ENCODE measurements at places on chromosomes 1 and 21.

DNA sequence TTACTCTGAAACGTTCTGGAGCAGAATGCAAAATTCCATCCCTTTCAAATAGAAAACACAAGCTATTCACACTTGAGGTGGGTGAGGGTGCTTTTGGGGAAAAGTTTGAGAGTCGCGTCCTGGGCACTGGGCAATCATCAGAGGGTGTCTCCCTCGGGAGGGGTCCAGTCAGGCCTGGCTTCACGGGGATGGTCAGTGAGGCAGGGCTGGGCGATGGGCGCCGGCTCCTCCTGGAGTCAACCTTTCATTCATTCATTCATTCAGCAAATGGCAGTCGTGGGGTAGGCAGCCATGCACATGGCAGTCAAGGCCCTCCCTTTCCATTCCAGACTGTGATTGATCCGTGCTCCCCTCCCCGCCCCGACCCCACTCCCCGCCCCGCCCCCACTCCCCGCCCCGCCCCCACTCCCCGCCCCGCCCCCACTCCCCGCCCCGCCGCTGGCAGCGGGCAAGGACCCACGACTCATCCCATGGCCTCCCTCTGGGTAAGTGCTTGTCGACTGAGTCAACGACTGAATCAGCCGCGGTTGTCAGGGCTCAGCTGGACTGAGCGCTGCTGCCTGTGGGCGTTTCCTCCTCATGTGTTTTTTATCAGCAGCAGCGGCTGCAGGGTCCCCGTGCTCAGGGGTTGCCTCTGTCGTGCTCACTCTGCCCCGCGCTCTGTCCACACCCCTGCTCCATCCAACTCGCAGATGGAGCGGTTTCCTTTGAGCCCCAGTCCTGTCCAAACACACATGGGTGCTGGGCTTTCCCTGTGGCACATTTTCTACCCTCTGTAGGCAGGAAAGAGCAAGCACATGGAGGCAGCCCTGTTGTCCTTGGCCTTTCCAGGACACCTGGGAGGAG, 12.5 kb upstream of the SPSB1 start:
- DNase-seq, result peak; percentile 85

DNA sequence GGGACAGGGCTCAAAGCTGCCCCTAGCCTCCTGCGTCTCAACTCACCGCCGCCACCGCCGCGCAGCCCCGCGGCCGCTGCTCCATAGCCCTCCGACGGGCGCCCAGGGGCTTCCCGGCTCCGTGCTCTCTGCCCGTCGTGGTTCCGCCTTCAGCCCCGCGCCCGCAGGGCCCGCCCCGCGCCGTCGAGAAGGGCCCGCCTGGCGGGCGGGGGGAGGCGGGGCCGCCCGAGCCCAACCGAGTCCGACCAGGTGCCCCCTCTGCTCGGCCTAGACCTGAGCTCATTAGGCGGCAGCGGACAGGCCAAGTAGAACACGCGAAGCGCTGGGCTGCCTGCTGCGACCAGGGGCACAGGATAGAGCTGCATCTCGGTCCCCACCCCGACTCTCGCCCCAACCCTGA, at the start of gene TNFRSF25:
Gene TNFRSF25, minus strand, starts transcription at position 151 of the 400 bp plus-strand sequence. Its CDS starts 66 bp downstream, at position 85.
- DNase-seq, result no peak

- no peak for DNase-seq
Observed at GRCh38 chr1:11860587-11860986, 1.8 kb upstream of the NPPB start.

GRCh38 chr1:227356620-227357146, 38.4 kb upstream of the CDC42BPA start:
- DNase-seq, result no peak

DNA sequence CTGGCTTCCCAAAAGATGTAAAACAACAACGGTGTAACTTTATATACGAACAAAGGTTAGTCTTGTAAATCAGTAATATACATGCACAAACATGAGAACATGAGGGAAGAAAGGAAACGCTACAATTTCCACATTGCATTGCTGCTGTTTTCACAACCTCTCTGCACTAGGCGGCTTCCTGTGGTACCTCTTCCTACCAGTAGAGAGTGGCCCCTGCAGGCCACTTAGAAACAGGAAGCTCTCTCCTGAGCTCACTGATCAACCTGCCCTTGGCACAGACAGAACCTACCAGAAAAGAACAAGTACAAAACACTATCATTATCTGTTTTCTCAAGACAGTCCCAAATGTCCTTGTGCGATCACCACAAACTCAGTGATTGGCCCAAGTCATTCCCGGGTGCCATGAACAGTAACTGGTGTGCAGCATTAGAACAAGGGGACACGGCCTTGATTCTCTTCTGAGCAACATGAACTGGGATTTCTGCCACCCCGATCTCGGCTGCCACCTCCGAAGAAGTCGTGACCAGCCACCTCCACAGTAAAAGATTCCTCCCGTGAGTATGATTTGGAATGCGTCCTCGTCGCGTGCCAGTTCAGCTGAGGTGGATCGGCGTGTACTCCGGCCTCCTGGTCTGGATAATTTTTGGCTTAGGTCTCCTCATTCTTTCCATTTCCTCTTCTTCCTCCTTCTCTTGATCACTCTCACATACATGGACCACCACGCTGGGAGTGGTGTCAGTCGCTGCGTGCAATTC, 5.7 kb upstream of the KCNE1 start:
- peak; percentile 82 for DNase-seq

GRCh38 chr1:40636777-40637176, 28.7 kb downstream of the RIMS3 start:
- no peak for DNase-seq

DNA sequence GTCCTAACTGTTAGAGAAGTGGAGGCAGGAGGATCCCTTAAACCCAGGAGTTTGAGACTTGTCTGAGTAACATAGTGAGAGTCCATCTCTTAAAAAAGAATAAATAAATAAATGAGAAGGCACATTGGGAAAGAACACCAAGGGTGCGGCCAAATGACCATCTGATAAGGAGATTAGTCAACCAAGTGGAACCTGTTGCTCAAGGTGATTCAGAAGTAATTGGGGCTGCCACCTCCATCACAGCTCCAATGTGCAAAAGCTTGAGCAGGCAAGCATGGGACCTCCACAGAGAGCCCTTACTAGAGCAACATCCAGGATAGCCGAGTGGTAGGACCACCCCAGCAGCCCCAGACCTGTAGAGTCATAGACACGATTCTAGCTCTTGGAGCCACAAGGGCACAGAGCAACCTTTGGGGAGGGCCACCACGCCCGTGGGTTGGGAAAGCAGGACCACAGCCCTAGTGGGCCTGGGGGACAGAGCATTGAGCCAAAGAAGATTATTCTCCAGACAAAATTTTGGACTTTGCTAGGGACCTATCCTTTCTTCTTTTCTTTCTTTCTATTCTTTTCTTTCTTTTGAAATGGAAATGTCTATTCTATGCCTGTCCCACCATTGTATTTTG, 40.9 kb downstream of the KCNK1 start:
- no peak for DNase-seq

DNA sequence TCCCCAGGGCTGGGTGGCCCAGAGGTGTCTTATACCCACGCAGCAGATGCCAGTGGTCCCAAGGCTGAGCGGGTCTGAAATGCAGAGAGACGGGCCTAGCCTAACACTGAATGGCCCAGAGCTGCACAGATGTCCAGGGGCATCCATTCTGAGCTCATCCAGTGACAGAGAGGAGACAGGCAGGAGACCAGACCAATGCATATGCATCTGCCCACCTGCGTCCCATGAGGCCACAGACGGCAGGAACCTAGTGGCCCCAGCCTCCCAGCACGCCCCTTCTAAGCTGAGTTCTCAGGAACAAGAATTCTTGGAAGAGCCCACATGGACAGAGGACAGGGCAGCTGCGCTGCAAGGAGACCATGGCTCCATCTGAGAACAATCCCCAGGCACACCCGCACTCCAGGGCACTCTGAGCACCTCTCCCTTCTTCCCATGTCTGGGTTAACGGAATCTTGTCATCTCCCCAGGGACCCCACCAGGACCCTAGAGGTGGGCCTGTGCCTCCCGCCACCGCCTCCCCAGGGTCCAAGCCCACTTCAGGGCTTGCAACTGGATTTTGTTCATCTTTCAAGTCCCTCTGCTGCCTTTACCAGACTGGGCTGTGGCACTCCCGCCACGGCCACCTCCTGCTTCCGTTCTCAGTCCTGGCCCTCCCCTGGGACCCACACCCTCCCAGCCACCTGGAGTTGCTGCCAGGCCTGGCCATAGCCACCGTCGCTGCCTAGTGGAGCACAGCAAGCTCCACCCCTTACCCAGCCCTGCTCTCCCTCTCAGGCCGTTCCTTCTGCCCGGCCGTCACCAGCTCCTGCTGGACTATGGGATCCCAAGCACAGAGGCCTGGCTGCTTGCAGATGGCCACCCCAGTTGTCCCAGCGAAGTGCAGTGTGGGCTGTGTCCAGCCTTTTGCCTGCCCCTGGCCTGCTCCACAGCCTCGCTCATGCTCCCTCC, 3.3 kb downstream of the WNT3A start:
- no peak for DNase-seq

- DNase-seq, result no peak
Observed at GRCh38 chr1:40982721-40983120, 3.2 kb downstream of the CTPS1 start.

DNA sequence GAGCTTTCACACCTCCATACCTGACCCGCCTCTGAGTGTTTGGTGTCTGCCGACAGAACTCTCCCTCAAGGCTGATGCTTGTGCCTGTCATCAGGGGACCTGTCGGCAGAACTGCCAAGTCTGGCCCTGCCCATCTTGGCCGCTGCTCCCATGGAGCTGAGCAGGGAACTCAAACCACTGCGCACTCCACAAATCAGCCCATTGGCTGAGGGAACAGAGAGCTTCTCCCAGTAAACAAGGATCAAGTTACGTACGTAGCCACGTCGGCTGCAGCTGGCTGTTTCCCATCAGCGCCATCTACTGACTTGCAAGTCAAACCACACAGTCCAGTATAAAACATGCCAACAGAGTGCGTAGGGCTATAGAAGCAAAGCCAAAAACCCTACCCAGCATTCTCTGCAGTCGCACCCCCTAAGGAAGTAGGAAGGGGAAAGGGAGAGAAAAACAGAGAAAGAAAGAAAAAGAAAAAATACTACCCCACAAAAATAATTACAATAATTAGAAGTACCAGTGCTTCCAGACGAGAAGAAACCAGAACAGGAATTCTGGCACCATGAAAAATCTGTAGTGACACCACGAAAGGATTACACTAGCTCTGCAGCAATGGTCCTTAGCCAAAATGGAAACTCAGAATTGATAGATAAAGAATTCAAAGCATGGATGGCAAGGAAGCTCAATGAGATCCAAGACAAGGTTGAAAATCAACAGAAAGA, 13.1 kb downstream of the KRTAP13-1 start:
- no peak for DNase-seq

GRCh38 chr1:201563941-201564340, 25.0 kb downstream of the NAV1 start:
- no peak for DNase-seq

DNA sequence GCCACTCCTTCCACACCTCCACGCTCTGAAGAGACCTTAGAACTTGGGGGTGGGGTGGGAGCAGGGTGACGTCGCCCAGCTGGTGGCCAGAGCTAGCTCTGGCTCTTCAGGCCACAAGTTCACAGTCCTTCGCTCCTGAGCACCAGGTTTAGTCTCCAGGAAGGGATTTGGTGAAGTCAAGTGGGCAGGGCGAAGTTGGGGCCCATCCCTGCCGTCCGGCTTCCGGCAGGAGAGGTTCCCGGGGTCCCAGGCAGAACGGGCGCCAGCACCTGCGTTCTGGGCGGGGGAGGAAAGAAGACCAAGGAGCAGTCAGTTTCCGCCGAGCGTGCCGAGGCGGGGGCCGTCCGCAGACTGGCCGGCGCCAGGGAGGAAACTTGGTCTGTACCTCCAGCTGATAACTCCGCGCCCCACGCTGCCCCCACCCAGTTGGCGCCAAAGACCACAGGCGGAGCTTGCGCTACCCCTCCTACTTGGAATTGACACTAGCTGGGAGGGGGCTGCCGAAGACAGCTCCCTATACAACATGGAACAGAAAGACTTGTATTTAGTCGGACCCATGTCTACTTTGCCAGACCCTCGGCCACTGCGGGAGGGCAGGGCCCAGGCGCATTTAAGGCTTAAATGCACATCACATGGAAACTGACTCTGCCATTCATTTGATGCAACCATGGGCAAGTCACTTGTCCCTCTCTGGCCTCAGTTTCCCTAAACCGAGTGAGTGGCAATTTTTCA, 995 bp downstream of the ID3 start:
- no peak for DNase-seq

- no peak for DNase-seq
Observed at GRCh38 chr1:43545695-43546387, 15.2 kb downstream of the PTPRF start.

DNA sequence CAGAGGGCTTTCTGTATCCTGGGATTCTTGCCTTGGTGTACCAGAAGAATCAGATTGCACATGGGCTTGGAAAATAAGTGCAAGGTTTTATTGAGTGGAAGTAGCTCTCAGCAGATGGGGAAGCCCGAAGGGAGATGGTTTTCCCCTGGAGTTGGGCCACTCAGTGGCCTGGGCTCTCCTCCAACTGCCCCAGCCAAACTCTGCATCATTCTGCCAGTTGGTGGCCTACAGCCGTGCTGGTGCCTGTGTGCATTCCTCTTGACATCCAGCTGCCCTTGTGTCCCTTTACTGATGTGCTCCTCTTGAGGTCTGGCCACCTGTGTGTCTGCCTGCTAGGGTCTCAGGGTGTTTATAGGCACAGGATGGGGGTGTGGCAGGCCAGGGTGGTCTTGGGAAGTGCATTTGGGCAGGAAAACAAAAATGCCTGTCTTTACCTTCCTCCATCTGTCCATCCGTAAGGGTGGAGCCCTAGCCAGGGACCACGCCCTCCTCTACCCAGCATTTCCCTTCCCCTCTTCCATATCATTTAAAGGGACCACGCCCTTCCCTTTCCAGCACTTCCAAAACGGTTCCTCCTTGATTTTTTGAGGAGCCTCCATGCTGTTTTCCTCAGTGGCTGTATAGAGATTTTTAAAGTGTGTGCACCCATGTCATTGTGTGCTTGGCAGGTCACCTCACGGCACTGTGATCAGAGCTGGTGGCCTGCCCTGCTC, 18.9 kb downstream of the SNAP47 start:
- peak; percentile 11 for DNase-seq

DNA sequence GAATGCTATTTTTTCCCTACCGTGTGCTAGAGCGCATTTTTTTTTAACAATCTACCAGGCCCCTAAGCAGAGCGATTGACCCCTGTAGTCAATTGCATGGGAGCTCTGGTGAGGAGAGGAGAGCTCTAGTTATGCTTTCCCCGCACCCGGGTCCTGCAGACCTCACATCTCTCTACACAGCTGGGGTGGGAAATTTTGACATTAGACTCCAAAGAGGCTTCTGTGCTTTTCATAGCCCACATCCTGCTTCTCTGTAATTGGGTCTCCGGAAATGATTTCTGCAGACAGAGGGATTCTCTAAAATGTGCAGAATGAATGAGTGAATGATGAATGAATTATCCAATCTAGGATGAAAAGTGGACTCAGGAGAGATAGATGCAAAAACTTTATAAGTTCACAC, 41.5 kb upstream of the DUSP10 start:
- no peak for DNase-seq

DNA sequence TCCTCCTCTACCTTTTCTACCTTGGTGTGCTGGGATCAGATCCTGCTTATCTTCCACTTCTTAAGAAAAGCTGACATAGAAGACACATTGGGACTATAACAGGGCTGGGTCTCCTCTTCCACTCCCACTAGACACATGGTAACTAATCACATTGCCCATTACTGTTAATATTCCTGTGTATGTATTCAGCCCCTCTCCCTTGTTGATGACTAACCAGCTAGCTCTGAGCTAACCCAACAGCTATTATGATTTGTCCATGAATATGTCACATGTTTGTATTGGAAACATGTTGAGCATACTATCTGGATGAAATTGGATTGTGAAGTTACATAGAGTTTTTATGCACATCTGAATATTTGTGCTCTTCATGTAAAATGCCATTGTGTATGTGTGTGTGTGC, 52.9 kb downstream of the MPZL1 start:
- DNase-seq, result no peak

- DNase-seq, result no peak
Observed at GRCh38 chr1:215489771-215490565, 77.1 kb upstream of the KCTD3 start.

GRCh38 chr1:228277491-228278431, 69.9 kb downstream of the OBSCN start:
- DNase-seq, result no peak
